ENCODE measurements at places on chromosomes 6 and 20.

DNA sequence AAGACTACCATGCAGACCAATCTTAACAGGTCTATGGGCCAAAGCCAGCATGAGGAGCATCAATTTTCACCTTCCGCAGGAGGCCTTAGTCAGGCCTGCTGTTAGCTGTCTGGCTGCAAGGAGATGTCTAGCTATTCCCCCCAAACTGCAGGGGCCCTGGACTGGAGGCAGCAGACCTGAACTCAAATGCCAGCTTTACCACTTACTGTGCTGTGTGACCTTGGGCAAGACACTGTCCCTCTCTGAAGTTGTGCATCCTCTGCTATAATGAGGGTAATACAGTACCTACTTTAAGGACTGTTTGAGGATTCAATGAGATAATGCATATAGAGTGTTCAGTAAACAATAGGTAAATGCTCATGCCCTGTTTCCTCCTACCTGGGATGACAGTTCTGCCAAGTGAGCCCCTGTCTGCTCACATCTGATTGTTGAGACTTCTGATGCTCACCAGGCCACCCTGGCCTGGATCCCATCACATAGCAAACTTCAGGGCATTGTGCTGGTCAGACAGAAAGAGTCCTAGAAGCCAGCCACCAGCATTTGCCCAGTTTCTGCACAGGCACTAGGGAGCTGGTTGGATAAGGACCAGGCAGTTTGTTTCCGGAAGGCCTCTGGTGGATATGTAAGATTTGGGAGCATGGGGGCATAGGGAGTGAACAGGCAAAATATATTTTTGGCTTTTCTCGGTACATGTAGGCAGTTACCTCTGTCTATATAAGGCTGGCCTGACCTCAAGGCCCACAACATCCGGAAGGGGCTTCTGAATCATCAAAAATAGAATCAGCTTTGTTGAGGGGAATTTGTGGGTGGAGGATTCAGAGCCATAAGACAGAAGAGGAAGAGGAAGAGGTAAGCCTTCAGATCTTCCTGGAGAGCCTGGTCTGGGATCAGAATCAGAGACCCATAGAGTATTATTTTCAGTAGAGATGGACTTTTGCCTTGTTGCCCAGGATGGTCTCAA lies 2.3 kb upstream of the OCSTAMP start:
- no peak for DNase-seq

- no peak for DNase-seq
Observed at GRCh38 chr20:10861090-10861489, 187.3 kb upstream of the JAG1 start.

GRCh38 chr20:58633161-58634053 lies 17.7 kb upstream of the STX16 start:
- no peak for DNase-seq

DNA sequence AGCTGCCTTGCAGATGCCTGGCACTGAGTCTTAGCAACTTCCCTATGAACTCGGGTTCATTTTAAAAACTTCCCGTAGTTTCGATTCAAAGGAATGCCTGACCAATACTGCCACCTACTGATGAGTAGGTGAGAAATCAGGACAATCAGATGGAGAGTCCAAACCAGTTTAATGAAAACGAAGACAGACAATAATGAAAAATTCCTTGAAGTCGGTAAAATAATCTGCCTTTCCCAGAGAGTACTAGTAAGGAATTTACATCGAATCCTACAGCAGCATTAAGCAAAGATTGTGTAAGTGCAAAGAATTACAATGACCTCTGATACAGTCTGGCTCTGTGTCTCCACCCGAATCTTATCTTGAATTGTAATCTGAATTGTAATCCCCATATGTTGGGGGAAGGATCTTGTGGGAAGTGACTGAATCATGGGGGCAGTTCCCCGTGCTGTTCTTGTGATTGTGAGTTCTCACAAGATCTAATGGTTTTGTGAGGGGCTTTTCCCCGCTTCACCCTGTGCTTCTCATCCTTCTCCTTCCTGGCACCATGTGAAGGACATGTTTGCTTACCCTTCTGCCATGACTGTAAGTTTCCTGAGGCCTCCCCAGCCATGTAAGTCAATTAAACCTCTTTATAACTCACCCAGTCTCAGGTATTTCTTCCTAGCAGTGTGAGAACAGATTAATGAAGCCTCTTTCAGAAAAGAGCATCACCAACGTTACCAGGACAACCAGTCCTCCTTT lies 134.4 kb downstream of the ARHGAP18 start:
- no peak for DNase-seq

GRCh38 chr6:93136111-93136510 lies 283.2 kb downstream of the EPHA7 start:
- DNase-seq, result no peak

- DNase-seq, result no peak
Observed at GRCh38 chr6:137261361-137261760, 42.2 kb upstream of the IFNGR1 start.

- DNase-seq, result no peak
Observed at GRCh38 chr20:59371431-59371830, 71.0 kb downstream of the EDN3 start.

GRCh38 chr6:142944124-142945048 lies 590 bp downstream of the HIVEP2 start:
- peak; percentile 94 for DNase-seq

DNA sequence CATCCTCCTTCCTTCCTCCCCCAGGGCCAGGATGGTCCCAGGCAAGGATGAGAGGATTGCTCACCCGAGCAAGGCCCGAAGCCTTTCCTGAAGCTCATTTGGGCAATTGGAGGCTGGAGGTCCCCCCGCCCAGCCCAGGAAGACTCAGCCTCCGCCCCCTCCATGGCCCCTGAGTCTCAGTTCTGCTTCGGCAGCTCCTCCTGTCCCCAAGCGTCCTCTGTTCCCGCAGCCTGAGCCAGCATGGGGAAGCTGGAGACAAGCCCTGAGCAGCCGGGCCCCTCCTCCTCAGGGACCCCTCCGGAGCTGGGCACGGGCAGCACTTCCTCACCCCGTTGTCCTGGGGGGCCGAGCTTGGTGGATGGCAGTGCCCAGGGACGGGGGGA lies 26.0 kb downstream of the SLC17A9 start:
- DNase-seq, result no peak

GRCh38 chr6:163095401-163095800 lies 319.1 kb upstream of the QKI start:
- no peak for DNase-seq

DNA sequence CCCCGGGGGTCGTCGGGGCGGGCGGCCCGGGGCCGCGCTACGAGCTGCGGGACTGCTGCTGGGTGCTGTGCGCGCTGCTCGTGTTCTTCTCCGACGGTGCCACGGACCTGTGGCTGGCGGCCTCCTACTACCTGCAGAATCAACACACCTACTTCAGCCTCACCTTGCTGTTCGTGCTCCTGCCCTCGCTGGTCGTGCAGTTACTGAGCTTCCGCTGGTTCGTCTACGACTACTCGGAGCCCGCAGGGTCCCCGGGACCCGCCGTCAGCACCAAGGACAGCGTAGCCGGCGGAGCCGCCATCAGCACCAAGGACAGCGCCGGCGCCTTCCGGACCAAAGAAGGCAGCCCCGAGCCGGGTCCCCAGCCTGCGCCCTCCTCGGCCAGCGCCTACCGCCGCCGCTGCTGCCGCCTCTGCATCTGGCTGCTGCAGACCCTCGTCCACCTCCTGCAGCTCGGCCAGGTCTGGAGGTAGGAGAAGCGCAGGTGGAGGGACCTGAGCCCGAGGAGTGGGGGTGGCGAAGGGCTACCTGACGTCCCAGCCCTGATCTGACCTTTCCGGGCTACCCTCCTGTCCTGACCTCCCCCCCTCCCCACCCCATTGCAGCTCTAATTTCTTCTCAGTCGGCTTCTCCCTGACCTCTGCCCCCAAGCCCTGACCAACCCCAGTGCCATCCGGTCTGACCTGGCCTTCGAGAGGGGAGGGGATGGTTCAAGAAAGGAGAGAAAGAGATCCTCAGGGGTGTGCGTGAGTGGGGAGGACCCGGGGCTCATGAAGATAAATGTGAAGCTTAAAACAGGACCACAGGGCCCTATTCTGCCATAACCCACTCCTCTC lies 558 bp downstream of the XKR7 start:
- peak; percentile 44 for DNase-seq

DNA sequence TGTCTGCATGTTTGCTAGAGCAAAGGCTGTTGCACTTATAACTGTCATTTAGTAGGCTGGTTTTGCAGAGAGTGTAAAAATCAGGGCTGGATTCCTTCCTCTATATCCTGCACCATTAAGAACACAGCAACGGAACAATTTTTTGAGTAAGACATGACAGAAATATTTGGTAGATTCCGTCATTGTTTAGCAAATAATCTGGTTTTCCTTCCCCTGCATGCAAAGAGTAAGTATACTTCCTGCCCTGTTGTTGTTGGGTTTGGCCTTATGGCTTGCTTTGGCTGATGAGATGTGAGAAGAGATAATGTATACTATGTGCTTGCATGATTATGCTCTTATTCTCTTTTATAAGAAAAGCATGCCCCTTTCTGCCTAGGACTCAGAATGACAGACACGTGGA lies 23.8 kb downstream of the MANEA start:
- DNase-seq, result no peak

- DNase-seq, result no peak
Observed at GRCh38 chr6:55277646-55278045, 49.6 kb upstream of the GFRAL start.

DNA sequence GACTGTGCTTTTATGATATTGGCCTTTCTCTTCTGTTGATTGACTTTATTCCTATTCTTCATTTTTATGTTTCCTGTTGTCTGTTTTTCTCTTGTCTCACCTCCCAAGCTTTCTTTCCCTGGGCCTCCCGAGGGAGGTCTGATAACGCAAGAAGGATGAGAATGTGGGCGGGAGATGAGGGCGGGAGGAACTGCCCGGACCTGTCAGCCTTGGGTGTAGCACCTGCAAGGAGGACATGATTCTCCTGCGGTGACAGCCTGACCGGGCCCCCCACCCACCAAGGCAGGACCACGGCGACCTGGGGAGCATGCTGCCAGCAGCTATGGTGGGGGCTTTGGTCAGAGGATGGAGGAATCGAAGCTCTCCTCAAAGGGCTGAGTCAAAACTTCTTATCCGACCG lies 86.9 kb downstream of the PLEKHG1 start:
- no peak for DNase-seq

GRCh38 chr20:47150403-47151152 lies 205.9 kb downstream of the ZMYND8 start:
- no peak for DNase-seq

DNA sequence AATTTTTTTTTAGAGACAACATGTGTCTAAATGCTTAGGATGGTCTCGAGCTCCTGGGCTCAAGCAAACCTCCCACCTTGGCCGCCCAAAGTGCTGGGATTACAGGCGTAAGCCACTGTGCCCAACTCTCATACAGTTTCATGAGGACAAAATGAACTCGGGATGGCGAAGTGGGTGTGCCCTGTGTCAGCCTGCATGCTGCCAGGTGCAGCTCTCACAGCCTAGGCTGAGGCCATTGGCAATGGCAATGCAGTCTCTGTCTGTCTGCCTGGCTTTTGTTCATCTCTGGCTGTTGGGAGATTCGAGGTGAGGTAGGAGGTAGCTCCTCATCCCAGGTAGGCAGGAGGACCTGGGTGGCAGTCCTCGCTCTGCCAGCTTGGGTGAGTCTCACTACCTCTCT lies 88.0 kb downstream of the CHMP4B start:
- no peak for DNase-seq

DNA sequence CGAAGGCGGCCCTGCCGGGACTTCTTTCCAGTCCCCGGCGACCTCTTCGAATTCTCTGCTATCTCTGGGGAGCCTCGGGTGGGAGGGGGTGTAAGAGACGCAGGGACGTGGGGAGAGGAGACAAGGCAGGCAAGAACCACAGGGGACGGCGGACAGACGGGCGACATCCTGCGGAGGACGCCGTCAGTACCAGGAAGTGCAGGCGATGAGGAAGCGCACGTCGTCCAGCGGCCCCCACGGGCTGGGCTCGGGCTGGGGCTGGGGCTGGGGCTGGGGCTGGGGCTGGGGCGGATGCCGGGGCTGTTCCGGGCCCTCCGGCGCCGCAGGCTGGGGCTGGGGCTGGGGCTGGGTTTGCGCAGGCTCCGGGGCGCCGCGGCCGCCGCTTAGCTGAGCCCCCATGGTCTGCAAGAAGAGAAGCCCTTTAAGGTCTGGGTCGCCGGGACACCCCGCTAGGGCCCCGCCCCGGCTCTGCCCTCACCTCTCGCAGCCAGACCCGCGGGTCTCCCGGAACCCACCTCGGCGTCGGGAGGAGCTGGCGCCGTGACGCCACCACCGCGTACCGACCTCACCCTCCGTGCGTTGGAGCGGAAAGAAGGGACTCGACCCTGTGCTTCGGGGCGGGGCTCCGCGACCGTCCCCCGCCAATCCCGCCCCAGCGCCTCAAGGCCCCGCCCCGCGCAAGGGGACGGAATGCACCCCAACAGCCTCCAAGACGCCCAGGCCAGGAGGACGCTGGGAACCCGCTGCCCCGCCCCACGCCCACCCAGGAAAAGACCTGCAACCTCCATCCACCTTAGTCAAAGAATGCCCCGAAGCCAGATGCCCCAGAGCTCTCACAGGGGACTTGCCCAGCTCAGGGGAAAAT lies at the start of gene MMP24OS:
MMP24OS (minus strand) TSS at position 592 of the 865 bp plus-strand sequence; CDS start at position 399, 193 bp downstream.
- peak; percentile 77 for DNase-seq

GRCh38 chr6:42012501-42013133 lies 37.7 kb upstream of the TAF8 start:
- DNase-seq, result no peak

DNA sequence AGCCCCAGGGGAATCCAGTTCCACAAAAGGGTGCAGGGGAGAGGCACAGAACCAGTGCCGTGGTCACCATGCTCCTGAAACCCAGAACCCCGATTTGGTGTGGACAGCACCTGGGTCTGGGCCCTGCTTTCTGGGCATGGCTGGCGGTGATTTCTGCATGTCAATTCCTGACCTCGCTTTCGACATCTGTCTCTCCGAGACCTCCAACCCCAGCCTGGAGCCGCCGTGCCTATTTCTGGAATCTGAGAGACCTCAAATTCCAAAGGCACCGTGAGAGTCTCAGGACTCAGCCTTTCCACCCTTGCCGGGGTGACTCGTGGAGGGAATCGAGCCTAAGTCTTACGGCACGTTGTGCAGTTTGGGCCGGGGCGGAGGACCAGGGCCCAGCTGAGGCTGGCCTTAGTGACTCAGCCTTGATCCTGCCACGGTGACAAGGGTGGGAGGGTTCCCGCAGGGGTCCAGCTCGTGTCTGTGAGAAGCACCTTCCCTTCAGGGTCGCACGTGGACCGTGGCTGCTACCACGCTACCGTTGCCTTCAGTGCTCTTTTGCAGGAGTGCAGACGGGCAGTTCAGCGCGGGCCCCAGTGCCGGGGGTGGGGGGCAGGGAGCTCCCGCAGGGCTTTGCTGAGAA lies 133.7 kb downstream of the PXDC1 start:
- DNase-seq, result no peak

- DNase-seq, result no peak
Observed at GRCh38 chr20:17565169-17565845, 4.6 kb upstream of the DSTN start.

DNA sequence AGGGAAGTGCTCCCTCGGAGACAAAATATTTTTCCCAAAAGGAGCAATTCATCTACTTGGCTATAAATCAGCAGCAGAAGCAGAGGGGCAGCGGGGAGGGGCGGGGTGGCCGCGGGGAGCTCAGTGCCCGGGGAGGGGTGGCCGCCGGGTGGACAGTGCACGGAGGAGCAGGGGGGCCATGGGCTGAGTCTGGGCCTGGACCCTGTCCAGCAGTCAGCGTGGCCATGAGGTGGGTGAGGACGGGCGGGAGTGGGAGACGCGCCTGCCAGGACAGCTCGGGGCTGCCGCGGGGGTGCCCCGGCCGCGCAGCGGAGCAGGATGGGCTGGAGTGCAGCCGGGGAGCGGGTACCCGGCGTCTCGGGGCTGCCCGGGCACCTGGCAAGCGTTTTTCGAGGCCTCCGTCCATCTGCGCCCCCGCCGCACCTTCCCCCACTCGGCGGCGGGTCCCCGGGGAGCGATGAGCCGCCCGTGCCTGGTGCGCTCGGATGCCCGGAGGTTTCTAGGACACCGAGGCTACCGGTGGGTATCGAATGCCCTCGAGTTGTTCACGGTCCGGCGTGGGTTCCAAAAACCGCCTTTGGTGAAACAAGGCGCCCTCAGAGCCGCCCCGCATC lies 229.5 kb downstream of the THBS2 start:
- no peak for DNase-seq
